ENCODE measurements at places on chromosomes 3 and 15. TPM values are rescaled to one million over a fixed set of nuclear protein-coding genes. Genes with fewer than 3 reads are reported as not detected.

Gene TEX9
- total RNA-seq, result 3.7 TPM

- peak within 1 kb of the TSS; percentile 88 for H3K27ac ChIP-seq
- DNase-seq, result peak; percentile 71
- H3K4me3 ChIP-seq, result peak within 1 kb of the TSS; percentile 97
- H3K4me1 ChIP-seq, result peaks cover 25% of the 10 kb centered on the region
- no peaks in the 10 kb centered on the region for H3K36me3 ChIP-seq
- H3K27me3 ChIP-seq, result no peaks in the 10 kb centered on the region
Measured at GRCh38 chr15:43105778-43106485, at the start of gene UBR1. UBR1 (minus strand) TSS chr15:43106038; CDS start chr15:43106022, 16 bp downstream.

DNA sequence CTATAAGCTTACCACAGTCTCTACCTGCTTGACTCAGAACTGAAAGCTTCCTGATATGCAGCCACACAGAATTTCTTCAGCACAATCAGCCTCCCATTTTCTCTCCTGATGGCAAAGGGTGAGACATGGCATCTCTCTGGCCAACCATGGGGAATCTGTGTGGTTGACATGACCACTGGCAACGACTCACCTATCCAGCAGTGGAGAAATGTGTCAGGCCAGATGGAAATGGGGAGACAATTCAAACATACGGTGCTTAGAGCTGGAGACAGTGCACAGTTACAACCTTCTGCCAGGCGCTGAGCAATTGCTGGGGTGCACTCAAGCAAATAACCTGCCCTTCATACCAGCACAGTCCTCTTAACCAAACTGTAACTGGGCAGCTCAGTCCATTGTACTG lies 3.6 kb downstream of the ZNF385D start:
- peak overlapping the region; percentile 85 for H3K27ac ChIP-seq
- no peaks in the 10 kb centered on the region for H3K36me3 ChIP-seq
- H3K4me1 ChIP-seq, result peaks cover 6% of the 10 kb centered on the region
- DNase-seq, result no peak
- H3K27me3 ChIP-seq, result no peaks in the 10 kb centered on the region

GRCh38 chr3:73624017-73624820 lies 522 bp downstream of the PDZRN3 start:
- H3K4me1 ChIP-seq, result peaks cover 13% of the 10 kb centered on the region
- peak overlapping the region; percentile 90 for H3K27ac ChIP-seq
- no peaks in the 10 kb centered on the region for H3K36me3 ChIP-seq
- no peak for DNase-seq
- H3K4me3 ChIP-seq, result peak overlapping the region; percentile 92

DNA sequence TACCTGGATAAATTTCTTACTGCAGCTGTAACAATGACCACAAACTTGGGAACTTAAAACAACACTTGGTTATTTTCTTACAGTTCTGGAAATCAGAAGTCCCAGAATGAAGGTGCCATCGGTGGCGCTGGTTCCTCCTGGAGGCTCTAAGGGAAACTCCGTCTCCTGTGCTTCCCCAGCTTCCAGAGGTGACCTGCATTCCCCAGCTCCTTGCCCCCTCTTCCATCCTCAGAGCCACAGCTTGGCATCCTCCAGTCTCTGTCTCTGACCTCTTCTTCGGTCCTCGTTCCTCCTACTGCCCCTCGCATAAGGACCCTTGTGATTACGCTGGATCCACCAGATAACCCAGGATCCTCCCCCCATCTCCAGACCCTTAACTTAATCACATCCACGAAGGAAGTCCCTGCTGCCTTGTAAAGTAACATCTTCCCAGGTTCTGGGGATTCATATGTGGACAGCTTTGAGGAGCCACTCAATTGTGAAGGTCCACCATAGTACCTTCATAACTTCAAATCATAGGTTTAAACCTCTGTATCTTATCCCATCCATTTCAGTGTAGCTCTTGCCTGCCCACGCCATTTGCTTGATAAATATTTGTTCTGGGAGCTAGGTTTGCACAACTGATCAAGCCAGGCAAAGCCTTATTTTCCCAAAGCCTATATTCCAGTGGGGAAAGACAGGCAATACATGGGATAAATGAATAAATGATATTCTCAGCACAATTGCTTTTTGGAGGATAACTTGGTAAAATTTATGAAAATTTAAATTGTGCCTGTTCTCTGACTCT lies 34.8 kb downstream of the KLF15 start:
- no peaks in the 10 kb centered on the region for H3K36me3 ChIP-seq
- H3K27ac ChIP-seq, result no peak overlapping the region

- H3K36me3 ChIP-seq, result no peaks in the 10 kb centered on the region
- DNase-seq, result no peak
- H3K4me3 ChIP-seq, result no peak overlapping the region
- H3K27ac ChIP-seq, result no peak overlapping the region
- no peaks in the 10 kb centered on the region for H3K27me3 ChIP-seq
- no peaks in the 10 kb centered on the region for H3K4me1 ChIP-seq
Measured at GRCh38 chr15:53354874-53355273, 404.6 kb downstream of the WDR72 start.

GRCh38 chr15:66907826-66908743 lies 157.3 kb upstream of the SMAD3 start:
- H3K27me3 ChIP-seq, result no peaks in the 10 kb centered on the region
- H3K27ac ChIP-seq, result peak overlapping the region; percentile 78
- DNase-seq, result no peak
- H3K4me1 ChIP-seq, result peaks cover 20% of the 10 kb centered on the region

DNA sequence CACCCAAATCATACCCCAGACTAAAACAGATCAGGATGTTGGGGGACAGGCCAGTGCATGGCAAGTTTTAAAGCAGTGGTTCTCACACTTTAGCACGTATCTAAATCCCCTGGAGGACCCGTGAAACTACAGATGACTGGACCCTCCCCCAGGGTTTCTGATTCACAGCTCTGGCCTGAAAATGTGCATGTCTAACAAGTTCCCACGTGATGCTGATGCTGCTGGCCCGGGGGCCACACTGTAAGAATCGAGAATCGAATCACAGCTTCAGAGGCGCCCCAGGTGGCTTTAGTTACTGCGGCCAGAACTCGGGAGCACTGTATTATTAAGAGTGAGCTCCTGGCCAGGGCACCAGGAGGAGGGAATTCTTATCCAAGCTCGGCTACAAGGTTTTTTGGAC lies 11.6 kb downstream of the ADAMTS17 start:
- no peaks in the 10 kb centered on the region for H3K4me1 ChIP-seq
- no peak overlapping the region for H3K4me3 ChIP-seq
- H3K27me3 ChIP-seq, result no peaks in the 10 kb centered on the region
- no peak for DNase-seq
- no peak overlapping the region for H3K27ac ChIP-seq
- no peaks in the 10 kb centered on the region for H3K36me3 ChIP-seq

DNA sequence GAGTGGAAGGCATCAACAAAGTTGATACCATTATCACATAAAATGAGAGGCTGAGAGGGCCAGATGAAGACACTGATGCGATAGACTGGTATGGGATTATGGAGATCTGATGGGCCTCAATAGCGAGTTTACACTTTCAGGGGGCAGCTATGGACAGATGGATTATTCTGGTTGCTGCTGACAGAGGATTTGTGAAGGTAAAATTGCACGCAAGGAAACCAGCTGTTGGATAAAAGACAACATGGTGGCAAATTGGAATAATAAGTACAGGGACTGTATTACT lies 203.9 kb downstream of the MBNL1 start:
- no peak for DNase-seq
- peaks cover 6% of the 10 kb centered on the region for H3K4me1 ChIP-seq
- no peak overlapping the region for H3K4me3 ChIP-seq
- H3K27ac ChIP-seq, result peak overlapping the region; percentile 60
- no peaks in the 10 kb centered on the region for H3K36me3 ChIP-seq
- no peaks in the 10 kb centered on the region for H3K27me3 ChIP-seq

All from thoracic aorta (tissue), 2 donors.